ENCODE measurements at places on chromosomes 4 and X.

DNA sequence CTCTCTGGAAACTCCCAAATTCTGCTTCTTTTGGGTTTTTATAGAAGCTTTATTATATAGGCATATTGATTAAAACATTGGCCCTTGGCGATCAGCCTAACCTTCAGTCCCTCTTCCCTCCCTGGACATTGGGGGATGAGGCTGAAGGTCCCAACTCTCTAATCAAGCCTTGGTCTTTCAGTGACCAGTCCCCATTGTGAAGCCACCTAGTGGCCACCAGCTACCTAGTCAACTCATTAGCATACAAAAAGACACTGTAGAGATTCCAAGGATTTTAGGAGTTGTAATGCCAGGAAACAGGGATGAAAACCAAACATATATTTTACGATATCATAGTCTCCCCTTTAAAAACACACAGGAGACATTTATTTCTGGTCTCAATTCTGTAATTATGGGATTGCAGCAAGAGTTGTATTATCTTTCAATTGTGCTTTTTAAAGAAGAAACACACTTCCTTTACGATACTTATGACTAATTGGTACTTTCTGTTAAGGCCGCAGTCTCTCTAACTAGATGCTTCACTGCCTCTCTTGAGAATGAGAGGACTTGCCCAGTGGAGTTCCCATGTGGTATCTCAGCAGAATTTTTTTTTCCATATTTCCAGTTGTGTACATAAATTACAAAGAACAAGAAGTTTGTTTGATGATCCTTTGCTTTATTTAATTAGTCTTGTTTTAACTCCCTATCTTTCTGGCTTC lies 58.2 kb downstream of the WDR17 start:
- DNase-seq: no peak

- no peak for DNase-seq
Observed at GRCh38 chrX:39689376-39690104, 408.2 kb downstream of the BCOR start.

DNA sequence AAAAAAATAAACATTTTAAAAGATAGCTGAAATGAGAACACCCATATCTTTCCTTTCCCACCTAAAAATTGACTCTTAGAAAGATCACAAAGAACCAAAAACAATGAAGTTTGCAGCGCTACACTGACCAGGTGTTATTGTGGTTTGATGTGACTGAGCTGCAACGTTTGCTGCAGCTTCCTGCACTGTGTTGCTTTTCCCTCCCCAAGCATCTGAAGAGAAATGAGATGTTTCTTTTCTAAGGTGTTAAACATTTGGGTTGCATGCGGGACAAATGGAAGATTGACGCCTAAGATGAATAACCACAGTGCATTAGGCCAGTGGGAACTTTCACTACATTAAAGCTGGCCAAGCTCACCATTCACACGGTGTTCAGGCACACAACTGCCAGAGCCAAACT lies 8.9 kb downstream of the LEF1 start:
- DNase-seq: no peak

DNA sequence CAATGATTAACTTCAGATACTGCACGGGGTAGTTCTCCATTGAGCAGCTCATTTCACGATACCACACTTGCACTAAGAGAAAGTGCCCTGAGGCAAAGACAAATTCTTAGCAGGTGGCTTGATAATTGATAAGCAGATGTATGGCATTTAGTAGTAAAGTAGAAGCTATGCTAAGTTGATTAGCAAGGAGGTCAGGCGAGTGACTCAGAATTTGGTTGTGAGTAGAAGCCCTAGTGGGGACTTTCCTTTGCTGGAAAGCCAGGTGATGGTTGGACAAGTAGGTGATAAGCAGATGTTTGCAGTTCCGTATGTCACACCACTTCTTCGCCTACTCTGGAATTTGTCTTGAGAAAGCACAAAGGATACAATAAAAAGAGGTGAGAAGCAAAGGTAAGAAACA lies 58.7 kb downstream of the TLL1 start:
- DNase-seq: no peak

DNA sequence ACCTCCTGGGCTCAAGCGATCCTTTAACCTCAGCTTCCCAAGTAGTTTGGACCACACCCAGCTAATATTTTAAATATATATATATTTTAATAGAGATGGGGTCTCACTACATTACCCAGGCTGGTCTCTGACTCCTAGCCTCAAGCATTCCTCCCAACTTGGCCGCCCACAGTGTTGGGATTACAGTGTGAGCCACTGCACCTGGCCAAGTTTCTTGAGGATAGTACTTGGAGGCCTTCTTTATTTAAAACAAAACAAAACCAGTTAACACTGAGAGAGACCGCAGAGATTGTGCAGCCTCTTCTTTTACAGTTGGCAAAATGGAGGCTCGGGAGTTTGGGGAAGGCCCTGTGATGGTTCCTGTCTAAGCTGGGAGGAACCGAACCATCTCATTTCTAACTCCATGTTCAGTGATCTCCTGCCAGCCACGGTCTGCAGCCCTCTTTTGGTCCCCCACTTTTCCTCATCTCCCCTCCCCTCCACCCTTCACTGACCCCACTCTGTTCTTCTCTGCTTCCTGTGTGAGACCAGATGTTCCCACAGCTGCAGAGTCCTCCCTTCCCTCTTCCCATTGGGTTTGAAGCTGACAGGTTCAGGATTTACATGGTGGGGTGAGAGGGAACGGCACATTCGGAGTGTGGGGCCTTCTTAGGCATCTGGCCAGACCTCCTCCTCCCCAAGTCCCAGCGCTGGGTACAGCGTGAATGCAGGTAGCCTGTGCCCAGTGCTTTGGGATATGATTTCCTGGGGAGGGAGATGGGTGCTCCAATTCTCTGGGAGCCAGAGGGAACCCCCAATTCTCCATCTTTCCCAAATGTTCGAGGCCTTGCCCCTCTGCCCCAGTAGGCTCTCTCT lies 1.4 kb upstream of the SORCS2 start:
- DNase-seq: no peak

- no peak for DNase-seq
Observed at GRCh38 chr4:2182994-2183393, 58.9 kb downstream of the HAUS3 start.

DNA sequence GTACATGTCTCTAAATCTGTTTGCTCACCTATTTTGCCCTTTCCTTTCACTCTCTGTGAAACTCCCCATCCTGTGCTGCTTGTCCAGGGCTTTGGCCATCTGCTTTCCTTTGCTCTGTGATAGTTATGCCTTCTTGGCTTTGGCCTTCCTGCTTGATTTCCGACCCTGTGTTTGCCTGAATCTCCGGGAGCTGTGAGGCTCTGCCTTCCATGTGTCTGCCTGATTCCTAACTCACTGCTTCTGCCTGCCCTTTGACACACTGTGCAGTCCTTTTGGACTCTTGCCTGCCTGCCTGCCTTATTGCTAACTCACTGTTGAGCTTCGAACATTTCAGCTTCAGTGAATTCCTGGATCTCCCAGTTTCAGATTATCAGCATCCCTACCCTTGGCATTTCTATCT lies 143.1 kb downstream of the C4orf33 start:
- no peak for DNase-seq

DNA sequence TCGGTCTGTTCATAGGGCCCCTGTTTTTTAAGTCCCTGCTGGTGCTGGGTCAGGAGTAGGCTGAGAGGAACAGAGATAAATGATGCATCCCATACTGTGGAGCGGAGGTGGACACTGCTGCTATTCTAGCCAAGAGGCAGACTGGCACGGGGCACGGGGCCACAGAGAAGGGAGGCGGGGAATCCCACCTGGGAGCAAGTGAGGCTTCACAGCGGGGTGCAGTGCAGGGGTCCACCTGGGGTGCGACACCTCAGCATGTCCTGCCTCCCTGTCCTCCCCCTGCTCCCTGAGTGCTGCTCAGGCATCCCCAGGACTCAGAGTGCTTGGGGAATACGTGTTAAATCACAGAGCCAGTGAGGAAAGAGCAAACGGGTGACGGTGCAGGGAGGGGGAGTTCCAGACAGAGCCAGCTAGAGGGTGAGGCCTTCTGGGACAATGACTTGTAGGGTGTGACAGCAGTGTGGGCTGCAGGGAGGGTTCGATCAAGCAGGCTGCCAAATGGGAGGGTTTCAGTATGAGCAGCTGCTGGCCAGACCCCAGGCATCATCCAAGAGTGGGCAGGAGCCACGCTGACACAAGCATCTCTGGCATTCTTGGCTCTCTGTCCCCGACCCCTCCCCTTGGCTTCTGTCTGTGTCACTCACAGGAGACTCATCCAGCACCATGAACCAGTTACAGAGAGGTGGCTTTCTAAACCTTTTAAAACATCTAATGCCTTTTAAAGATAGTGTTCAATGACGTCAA lies 13.7 kb upstream of the HTRA3 start:
- no peak for DNase-seq

GRCh38 chr4:183328832-183329231 lies 6.6 kb upstream of the CLDN24 start:
- DNase-seq: no peak

DNA sequence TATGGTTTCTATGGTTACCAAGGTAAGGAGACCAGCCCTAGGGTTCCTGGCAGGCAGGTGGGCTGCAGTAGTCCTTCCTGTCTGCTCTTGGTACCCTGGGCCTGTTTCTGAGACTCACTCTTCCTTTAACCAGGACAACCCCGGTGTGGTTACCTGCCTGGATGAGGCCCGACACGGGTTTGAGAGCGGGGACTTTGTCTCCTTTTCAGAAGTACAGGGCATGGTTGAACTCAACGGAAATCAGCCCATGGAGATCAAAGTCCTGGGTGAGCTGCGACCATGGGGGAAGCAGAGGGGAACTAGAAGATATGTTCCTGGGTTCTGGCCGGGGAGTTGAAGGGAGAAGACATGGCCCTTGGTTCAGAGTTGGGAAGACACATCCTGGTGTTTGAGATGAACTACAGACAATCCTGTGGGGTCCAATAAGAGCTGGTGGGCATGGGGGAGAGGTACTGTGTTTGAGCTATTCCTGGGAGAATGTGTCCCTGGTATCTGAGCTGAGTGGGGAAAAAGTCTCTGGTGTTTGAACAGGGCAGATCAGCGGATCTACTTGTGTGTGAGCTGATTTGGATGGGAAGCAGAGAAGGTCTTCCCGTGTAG lies 7.8 kb downstream of the UBA1 start:
- DNase-seq: no peak

DNA sequence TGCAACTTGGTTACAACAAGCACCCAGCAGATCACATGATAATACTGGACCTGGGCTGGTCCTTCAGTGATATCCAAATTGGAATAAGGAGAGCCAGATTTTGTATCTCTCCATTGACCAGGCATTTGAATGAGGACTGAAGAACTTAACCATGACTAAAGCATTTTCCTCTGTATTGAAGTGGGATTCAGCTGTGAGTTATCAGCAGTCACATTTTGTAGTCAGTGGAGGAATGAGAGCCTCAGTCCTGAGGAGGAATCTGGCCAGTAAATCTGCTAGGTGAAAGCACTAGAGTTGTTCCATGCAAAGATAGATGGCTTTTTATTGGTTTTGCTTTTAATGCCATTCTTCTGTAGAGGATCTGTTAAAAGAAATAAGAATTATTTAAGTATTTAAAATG lies 1506.0 kb downstream of the PCDH7 start:
- no peak for DNase-seq

DNA sequence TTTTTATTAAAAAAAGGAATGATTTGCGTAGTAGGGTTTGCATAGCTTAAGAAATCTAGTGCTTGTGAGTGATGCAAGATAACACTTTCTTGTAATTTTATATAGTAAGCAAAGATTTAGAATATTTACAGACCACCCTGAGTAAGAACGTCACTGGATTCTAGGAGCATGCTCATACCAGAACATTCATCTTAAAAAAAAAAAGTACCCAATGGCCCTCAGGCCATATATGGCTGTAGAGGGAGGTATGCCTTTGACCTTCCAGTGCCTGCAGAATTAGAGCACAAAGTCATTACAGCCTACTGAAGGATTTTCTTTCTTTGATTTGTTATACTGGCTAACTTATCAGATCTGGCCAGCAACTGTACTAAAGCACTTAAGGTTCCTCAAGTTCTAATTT lies 236.3 kb upstream of the GYPA start:
- DNase-seq: no peak

- DNase-seq: no peak
Observed at GRCh38 chr4:2796849-2797544, 4.1 kb downstream of the SH3BP2 start.

Data from stimulated activated CD4-positive, alpha-beta T cell treated with anti-CD3 and anti-CD28 coated beads, Interleukin-1b, Interleukin-23, amount 100 ng/mL, for 1 hour (primary cell).